ENCODE measurements at places on chromosomes 16 and 17.

DNA sequence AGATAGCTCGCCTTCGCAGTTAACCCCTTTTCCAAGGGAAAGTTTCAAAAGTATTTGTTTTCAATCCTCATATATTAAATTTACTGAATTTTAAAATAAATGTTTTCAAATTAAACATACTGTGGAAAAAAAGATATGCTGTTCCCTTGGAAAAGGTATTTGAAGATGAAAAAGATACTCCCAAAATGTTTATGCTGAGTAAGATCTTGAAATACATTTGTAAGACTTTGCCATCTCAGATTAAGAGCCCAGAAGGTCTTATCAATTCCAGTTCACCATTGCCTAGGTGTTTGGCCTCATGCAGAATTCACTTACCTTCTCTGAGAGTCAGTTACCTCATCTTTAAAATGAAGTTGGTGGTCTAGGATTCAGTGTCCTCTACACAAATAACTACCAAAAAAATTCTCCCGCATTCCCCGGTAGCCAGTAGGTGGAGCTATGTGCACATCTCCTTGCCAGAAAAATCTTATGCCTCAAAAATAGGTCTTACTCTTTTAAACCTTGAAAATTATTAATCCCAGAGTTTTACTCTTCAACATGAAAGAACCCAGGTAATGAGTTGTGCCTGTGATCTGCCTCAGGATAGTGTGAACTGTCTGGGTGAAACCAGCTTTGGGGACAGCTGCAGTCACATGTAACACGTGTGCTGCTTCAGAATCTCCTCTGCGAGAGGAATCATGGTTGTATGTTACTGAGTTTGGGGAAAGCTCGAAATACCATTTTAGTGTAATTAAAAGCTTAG lies 178.3 kb downstream of the MRTFB start:
- peak; percentile 34 for DNase-seq

DNA sequence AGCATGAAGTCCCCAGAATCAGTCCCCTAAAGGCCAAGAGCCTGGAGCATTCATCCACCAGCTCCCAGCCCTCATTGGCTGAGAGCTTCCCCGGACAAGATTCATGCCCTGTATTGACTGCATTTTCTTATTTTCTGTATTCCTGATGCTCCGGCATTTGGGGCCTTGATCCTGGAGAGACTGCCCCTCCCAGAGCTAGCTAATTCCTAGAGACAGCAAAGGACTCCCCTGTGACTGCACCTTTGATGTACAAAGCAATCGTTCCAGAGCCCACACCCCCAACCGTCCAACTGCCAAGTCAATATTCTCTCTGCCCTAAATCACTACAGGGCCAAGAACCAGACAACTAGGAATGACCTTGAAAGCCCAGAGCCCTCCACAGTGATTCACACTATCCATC lies 93.4 kb upstream of the CDH5 start:
- no peak for DNase-seq

DNA sequence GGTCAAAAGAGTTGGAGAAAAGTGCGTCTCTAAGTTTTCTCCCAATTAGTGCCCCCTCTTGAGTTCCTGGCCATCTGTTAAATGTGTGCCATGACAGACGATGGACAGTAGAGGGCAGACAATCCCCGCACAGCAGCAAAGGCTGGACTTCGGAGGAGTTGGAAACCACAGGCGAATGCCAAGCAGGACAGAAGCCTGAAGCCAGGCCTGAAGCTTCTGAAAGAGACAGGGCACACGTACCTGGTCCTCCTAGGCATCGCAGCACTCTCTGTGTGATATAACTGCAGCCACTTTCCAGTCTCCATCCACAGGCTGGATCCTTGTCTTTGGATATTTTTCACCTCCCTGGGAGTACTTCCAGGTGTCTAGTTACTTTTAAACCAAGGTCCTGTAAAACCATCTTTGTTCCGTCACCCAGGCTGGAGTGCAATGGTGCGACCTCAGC lies 14.5 kb downstream of the C17orf100 start:
- no peak for DNase-seq

- no peak for DNase-seq
Measured at GRCh38 chr16:48212033-48212432, 32.1 kb upstream of the LONP2 start.

DNA sequence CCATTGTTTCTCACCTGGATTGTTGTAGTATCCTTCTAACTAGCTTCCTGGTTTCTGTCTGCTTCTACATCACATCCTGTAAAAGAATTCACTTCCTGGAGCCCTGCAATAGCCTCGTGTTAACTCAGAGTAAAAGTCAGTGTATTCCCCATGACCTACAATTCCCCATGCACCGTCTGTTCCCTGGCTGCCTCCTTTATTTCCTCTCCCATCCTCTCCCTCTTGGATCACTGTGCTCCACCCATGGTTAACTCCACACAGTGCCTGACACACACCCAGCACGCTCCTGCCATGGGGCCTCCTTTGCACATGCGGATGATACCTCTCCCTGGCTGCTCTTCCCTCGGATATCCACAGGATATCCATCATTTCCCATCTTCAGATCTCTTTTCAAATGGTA lies 301.4 kb upstream of the IRX3 start:
- no peak for DNase-seq

DNA sequence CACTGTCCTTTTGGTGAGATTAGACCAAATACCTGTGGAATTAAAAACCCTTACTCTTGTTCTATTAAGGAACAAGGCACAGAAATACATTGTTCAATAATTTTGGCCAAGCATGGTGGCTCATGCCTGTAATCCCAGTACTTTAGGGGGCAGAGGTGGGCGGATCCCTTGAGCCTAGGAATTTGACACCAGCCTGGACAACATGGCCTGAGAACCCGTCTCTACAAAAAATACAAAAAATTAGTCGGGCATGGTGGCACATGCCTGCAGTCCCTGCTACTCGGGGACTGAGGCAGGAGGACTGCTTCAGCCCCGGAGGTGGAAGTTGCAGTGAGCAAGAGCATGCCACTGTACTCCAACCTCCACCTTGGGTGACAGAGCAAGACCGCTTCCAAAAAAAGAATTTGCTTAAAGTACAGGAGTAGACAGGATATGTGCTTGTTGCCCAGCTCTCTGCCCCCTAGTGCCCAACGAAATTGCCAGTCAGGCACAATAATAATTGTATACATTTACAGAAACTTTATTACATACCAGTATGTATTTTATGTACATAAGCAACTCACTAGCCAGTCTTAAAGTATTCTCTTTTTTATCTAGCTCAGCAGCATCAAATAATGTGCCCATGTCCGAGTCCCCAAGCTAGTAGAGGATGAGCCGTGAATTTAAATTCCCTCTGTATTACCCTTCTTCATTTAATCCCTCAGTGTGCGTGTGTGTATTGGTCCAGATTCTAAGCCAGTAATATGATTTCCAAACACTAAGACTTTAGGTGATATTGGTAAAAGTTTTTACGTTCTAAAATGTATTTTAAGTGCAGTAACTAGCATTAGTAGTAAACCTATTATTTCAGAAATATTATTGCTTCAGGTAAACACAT lies 1.4 kb downstream of the THUMPD1 start:
- no peak for DNase-seq

DNA sequence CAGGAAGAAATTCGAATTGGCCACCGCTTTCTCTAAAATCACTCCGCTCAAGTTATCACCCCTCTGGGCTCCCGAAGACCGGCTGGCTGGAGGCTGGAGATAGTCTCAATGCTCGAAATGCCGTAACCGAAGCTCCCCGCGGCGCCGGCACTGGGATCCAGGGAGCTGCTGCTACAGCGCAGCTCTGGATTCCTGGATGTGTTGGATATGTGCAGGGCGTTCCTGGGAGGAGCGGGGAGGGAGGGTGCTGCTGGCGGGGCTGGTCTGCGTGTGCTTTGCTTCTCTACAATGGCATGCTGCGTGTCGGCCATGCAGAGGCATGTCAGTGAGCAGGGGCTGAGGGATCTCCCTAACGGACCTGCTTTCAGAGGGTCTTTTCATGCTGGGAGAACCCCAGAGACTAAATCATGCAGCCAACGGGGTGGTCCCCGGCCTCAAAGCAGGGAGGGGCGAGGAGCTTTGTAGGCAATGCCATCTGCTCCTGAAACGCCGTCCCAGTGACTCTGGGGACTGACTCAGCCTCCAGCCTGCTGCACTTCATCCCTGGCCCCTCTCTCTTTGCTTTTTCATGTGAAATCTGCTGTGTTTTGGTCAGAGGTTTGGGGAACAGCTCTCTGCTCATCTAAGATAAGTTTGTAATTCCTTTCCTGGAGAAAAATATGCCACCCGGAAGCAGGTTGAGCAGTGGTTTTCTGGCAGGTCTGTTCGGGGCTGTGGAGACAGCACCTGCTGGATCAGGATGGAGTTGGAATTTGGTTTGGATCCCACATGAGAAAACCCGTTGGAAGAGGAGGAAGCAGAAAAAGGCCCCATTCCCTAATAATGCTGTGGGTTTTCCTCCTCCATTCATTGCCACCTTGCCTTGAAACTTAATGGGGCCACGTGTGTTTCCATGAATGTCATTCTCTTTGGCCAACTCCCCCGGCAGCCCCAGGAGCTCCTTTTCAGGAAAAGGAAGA lies 311.4 kb downstream of the SEC14L1 start:
- no peak for DNase-seq

DNA sequence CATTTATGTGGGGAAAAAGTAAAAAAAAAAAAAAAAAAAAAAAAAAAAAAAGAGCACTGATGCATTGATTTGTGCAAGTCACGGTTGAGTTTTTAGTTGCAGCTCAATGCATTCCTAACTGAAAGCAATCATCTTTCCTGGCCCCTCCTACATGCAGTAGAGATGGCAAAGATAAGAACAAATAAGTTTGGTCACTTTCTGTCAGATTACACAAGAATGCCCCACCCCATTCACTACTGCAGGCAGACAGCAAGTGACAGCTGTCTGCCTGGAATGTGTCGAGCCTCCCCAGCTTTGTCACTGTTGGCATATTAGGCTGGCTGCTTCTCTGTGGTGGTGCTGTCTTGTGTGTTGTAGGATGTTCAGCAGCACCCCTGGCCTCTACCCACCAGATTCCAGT lies 243.5 kb downstream of the FOXL1 start:
- DNase-seq = no peak

DNA sequence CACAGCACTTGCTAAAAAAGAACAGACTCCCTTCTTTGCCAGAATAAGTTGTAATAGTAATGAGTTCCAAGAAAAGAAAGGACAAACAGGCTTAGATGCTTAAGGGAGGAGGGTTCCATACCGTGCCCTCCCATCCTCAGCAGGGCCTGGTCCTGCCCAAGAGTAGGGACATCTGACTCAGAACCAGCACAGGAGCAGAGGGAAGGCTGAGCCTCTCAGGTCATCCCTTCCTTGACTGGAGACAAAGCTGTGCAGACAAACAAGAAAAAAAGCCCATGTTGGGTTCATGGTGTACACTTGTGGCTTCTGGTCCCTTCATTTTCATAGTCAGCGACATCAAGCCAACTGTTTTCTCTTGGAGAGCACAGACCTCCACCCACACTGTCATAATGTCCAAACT lies 44.2 kb upstream of the NDRG4 start:
- no peak for DNase-seq

DNA sequence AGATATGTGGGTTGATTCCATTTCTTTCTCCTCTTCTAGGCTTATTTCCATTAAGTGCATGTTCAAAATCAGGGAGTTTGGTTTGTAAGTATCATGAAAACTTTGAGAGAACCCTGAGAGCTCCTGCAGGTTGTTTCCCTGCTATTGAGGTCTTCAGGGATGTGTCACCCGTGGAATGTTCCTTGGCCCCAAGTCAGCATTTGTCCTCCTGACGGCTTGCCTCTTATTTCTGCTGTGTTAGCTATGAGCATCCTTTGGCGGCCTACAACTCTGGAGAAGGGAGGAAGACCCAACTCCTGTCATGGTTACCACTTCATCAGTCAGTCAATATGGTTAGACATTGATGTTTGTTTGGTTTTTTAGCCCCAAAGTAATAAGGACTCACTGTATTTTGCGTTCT lies 180.8 kb downstream of the FTO start:
- no peak for DNase-seq

- no peak for DNase-seq
Measured at GRCh38 chr16:72985995-72986394, 61.9 kb downstream of the ZFHX3 start.

GRCh38 chr16:10780628-10781027 lies 37.0 kb downstream of the NUBP1 start:
- no peak for DNase-seq

DNA sequence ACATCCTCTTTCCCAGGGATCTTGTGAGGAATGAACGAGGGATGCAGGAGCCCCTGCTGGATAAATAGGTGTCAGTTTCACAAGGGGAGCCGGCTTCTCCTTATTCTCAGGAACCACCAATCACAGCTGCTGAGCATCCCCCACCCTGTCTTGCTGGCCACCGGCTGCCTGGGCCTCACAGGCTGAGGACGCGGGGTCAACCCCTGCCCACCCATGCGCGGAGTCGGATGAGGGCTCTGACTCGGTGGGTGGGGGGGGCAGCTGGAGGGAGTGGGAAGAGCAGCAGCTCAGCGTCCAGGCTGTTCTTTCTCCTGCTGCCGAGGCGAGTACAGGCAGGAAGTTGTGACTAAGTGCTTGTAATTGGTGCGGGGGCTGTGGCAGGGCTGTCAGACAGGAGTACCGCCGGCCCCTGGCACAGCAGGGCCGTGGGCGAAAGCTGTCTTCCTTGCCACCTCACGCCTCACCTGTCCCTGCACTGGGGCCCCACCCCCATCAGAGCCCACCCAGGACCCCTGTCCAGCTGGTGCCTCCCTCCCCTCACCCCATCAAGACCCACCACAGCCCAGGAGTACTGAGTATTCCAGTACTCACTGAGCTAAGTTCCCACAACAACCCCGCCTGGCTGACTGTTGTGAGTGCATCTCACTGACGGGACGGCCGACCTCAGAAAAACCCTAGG lies 11.0 kb upstream of the DPEP1 start:
- peak; percentile 8 for DNase-seq

- DNase-seq = no peak
Measured at GRCh38 chr16:68371276-68371651, 60.4 kb downstream of the PRMT7 start.

DNA sequence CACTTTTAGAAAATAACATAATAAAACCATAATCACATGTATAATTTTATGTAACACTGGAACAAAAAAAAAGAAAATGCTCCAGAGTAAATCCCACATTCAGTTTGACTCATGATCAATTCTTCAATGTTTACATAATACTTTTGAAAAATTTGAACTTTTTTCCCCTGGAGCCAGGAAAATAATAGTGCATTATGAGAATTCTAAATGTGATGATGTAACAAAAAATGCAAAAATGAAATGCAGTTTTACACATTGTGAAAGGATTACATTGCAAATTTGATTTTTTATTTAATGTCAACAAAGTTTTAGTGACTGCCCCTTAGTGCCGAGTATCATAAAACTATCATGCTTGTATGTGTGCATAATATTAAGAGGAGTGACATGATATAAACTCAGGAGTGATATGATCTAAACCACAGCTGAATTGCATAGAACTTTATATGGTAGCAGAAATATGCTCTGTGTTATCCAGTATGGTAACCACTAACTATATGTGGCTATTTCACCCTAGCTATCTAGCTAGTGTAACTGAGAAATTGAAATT lies 238.2 kb downstream of the CDH8 start:
- DNase-seq = no peak

DNA sequence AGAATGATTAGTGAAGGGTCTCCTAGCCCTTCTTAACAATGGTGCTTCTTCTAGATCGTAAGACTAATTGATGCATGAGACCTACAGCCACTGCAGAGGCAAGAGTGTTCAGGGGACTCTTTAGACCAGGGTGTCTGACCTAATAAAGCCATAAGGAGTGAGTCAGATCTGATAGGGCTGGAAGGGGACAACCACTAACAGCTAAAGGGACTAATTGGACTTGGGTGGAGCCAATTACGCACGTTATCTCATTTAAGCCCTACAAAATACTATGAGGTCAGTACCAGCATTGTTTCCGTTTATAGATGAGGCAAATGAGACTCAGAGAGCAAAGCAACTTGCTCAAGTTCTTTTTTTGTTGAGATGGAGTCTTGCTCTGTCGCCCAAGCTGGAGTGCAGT lies 14.5 kb upstream of the RNF222 start:
- no peak for DNase-seq

GRCh38 chr17:75096082-75096625 lies 8.4 kb downstream of the SLC16A5 start:
- peak; percentile 88 for DNase-seq
